ENCODE measurements at places on chromosomes 3 and 15.

DNA sequence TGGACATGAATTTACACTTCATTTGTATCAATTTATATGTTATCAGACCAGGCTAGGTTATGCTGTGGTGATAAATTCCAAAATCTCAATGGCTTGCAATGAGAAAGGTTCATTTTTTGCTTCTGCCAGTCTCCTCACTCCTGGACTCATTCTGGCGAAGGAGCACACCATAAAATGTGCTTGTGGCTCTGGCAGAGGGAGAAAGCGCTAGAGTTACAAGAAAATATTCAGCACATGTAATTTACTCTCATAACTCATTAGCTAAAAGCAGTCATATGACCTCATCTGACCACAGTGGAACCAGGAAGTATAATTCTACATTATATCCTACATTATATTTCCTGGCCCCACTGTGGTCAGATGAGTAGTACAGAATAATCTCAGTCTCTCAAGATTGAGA lies 193.8 kb downstream of the BCHE start:
- DNase-seq: no peak

DNA sequence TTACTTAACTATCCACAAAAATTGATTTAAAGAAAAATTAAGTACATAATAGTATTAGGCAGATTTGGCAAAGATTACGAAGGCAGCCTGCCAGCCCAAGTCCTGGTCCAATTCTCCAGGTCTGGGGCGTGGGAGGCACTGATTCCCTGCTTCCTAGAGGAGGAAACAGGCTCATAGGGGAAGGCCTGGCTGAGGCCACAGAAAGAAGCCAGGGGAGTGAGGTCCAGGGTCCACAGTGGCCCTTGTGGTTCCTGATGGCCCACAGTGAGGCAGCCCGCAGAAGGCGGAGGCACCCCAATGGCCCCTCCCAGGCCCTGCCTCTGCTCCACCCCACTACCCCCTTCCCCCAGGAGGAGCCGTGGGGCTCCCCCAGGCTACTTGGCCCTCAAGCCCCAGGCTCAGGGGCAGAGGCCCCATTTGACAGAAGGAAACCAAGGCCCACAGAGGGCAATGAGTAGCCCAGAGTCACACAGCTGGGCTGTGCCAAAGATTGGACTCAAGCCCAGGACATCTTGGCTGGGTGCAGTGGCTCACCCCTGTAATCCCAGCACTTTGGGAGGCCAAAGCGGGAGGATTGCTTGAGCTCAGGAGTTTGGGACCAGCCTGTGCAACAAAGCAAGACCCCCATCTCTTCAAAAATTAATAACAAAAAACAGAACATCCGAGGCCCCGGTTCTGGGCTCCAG lies 21.0 kb downstream of the H1-8 start:
- no peak for DNase-seq

- no peak for DNase-seq
Observed at GRCh38 chr3:54042259-54042823, 80.0 kb upstream of the CACNA2D3 start.

DNA sequence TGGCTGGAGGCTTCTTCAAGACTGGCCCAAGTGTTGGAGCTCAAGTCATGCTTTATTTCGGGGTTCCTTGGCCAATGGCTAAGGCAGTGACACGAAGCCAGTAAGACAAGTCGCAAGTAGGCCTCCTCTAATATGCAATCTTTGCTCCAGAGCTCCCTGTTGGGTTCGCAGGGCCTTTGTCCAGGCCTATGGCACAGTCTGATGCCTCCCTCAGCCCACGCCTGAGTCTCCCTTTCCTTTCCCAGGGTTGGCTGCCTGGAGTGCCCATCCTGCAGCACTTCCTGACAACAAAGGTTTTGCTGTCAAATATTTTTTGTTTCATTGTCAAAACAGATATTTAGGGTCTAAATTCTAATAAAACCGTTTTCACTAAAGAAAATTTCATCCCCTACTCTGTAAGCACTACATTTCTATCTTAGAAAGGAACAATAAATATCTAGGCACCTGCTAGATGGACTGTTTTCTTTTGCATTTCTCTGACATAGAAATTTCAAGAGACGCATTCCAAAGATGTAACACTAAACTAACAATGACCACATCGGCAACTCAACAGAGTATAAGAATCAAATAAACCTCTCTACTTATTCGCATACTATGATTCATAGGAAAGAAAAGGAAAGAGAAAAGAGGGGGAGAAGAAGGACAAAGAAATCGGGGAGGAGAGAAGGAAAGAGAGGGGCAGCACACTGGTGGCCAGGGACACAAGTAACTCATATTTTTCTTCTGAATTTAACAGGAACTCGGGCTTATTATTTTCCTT lies 393.1 kb upstream of the ATP11B start:
- DNase-seq: no peak

DNA sequence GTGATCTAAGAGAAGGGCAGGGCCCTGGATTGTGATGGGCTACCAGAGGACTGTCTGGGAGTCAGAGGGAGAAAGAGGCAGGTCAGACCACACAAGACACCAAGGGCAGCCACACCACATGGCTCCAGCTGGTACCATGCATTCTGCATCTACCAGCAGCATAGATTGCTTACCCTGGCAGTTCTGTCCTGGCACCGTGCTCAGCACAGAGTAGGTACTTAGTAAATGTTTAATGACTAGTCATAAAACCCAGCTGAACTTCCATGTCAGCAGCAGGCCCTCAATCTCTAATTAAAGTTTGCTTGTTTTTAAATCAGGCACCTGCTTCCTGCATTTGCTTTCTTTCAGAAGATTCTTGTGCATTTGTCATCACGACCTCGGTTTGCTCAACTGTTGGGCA lies 77.3 kb upstream of the ATP2B2 start:
- DNase-seq: no peak

DNA sequence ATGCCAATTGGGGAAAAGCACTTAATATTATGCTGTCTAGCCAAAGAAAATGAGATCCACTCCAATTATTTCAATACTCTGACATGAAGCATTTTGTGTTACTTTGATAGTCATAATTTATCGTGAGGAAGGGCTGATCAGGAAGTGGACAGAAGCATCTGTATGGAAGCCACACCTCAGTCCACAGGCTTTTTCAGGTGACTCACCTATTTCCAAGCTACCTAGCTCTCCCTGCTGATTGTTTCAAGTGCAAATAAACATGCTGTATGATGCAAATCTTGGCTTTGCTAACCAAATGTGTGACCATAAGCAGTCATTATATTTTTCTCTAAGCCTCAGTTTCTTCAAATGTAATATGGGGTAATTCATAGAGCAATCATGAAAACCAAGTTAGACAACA lies 30.8 kb upstream of the CPB1 start:
- DNase-seq: no peak

DNA sequence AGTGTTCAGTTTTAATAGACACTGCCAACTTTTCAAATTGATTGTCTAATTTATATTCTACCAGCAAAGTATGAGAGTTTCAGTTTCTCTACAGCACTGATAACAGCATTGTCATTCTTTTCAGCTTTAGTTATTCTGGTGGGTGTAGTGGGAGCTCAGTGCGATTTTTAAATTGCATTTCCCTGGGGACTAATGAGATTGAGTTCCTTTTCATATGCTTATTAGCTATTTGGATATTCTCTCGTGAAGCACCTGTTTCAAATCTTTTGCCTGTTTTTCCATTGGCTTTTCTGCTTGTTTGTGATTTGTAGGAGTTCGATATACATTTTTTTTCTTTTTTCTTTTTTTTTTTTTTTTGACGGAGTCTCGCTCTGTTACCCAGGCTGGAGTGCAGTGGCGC lies 18.8 kb upstream of the IDH2 start:
- DNase-seq: no peak

GRCh38 chr3:107085261-107085660 lies 292.0 kb upstream of the CCDC54 start:
- DNase-seq: no peak

DNA sequence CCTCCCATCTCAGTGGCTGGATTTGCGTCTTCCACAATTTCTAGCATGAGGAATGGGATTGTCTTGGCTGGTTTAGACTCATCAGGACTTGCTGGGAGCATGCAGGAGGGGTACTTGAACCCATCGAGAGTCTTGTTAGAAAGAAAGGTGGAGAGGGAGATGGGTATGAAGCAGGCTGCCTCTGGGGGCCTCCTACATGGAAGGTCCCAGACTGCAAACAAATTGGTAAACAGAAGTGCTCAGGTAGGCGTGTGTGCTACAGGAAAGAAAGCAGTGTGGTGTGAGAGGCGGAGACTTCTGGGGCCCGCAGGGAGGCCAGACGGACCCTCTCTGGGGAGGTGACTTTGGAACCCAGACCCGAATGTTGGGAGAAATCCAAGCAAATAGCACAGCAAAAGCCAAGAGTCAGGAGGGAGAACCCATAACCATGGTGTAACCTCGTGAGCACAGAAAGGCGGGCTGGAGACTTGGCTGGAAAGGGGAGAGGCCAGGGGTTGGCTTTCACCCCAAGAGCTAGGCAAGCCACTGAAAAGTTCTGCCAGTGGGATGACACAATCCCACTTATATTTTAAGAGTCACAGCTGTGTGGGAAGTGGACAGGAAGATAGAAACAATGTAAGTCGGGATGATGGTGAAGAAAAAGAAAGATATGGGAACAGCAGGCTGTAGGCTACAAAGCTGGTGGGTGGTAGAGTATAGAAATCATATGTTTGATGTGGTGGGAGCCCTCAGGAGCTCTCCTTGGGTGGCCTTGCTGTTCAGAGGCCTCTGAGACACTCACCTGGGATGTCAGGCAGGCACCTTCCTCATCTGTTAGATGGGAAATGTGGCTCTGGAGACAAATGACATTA lies 130.1 kb upstream of the PRR20G start:
- no peak for DNase-seq

DNA sequence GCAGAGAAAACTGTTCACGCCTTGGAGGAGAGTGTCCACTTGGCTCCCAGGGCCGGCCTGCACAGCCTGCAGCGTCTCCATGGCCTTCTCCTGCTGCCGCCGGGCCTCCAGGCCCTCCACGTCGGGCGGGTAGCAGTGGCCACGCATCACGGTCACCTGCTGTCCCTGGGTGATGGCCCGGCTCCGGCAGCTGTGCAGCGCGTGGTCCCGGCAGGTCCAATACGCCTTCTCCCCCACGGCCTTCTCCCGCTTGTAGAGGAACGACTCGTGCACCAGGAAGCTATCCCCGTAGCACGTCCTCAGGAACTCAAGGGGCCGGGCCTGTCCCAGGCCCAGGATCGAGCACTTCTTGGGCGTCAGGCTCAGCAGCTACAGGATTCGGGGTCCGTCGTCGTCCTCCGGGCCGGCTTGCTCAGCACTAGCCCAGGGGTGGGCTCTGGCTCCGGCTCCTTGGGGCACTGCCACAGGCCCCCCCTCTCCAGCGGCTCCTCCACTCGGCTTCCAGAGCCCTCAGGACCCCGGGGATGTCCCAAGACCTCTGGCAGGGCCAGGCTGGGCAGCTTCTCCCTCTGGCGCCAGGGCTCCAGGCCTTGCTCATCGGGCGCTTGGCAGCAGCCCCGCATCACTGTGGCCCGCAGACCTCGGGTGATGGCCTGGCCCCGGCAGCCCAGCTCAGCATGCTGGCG lies 83.6 kb upstream of the FXR1 start:
- DNase-seq: no peak

GRCh38 chr3:151835751-151836525 lies 22.0 kb downstream of the AADAC start:
- peak; percentile 48 for DNase-seq
